ELF-1 (cell line): ENCODE measurements at places on chromosomes 2 and 18.

DNA sequence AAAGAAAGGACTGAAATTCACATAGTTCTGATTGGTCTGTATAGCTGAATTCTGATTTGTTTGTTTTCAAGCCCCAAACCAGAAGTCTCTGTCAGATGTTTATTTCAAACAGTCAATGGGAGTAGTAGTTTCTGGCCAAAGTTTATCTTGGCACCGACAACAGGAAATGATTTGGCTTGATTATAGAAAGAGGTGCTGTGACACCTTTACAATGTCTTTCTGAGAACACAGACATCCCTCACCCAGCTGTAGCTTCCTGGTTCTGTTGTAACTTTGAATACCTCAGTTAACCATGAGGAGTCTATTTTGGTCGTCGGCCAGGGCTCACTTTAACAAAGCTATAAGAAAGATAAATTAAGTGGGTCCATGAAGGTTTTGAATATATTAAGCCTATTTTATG is 545.0 kb upstream of the ZNF804A start:
- DNase-seq, result no peak

DNA sequence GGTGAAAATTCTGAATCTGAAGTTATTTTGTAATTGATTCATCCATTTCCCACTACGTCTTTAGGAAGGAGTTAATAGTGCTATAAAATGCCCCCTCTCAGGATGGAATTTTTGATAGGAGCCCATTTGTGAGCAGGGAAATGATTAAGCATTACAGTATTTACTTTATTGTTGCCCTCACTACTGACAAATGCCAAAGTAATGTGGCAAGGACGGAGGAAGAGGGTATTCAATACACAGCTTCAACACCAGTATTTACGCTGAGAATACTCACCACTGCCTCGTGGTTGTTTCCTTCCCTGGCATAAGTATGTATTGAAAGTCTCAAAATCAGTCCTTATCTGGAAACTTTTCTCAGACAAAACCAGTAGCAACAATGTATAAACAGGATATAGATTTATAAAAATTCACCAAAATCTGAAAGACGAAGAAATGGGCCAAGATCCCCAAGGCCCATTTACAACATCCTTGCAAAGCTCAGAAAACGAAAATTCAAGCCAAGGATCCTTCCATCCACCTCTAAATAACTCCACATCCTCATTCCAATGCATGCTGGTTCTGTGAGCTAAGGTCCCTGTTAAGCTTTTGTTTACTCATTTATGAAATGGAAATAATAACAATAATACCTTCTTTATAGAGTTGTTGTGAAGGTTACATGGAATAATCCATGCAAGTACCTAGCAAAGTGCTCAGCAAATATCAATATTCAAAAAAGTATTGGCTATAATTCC is 29.3 kb downstream of the FEZ2 start:
- DNase-seq, result no peak

DNA sequence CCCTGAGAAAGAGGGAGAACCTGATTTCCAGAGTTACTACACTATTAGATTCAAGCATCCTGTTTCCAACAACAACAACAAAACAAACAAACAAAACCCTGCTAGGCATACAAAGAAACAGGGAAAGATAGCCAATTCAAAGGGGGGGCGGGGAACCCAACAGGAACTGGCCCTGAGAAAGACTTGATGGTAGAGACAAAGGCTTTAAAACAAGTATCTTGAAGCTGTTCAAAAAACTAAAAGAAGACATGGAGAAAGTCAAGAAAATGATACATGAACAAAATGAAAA is 147.1 kb downstream of the THADA start:
- peak; percentile 63 for DNase-seq

DNA sequence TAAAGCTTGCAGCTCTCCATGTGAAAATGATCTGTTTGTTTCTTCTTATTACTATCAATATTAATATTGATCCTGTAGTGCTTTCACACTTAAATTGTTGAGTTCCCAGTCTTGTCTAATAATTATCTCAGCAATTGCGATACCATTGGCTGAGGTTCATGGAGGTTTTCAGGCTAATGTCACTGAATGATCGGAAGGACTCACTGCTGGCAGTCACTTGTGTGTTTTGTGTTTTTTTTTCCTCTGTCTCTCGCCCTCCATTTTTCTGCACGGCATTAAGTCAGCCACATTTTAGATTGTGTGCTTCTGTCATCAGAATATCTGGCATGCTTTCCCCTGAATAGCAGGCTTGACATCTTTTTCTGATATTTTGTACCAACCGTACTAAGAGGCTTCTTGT is 43.7 kb downstream of the AGAP1 start:
- DNase-seq, result no peak

DNA sequence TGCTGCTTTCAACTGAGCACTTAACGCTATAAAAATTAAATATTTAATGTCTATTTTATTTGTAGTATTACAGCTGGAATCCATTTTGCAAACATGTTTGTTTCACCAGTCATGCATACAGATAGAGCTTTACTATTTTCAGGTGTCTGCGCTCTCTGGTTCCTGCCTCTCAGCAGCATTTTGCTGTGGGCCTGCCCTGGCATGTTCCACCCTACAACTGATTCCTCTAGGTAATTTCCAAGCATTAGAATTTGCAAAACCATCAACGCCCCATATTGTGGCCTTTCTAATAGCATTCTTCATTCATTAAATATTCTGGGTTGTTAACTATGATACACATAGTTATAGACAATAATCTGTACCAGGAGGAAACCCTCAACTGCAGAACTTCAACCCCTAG is 266.4 kb upstream of the DLGAP1 start:
- DNase-seq, result no peak

DNA sequence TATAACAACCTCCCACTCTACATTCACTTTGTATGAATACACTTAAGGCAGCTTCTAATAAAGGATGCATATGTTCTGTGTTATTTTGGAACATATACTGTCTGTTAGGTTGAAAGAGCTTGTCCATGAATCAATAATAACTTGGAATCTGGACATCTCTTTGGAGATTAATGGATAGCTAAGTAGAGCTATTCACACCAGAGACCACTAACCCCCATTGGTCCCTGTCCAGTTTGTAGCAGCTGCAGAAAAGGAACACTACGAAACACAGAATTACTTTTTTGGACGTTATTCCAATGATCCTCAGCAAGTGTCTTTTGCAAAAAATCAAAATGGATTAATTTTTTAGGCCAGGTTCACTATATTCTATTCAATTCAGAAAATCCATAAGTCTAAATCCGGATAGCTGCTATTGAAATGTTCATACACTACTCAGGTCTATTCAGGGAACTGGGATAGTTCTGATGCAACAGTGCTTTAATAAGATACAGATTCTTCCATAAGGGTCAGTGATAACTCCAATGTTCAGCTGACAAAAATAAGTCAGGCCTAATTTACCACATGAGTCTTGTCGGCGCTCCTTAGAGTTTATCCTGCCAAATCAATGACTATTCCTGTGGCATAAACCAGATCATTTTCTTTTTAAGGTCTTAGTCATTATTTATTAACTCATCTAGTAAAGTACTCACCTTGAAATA is 44.2 kb downstream of the NRXN1 start:
- DNase-seq, result no peak

GRCh38 chr2:24763843-24764242 is 29.3 kb downstream of the PTRHD1 start:
- DNase-seq, result no peak

GRCh38 chr2:127142663-127143630 is 36.0 kb upstream of the BIN1 start:
- peak; percentile 40 for DNase-seq

DNA sequence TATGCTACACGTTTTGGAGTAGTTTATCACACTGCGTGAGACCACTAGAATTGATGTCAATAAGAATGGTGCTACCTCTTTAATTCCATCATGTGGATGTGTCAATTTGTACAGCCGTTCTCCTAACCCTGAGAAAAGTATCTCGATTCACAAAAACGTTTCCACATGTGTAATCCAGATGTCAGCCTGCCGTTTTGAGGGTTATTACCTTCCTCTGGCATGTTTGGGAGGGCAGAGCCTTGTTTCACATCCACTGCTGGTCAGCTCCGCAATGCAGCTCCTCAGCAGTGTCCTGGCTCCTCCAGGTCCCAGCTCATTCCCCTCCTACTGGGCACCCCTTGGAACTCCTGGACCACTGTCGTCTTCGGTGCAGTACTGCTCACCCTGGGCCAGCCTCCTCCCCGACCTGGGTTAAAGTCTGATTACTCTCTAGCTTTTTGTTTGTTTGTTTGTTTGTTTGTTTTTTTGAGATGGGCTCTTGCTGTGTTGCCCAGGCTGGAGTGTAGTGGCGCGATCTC is 34.6 kb downstream of the COPS7B start:
- no peak for DNase-seq

GRCh38 chr2:7692657-7693161 is 775.5 kb downstream of the RNF144A start:
- no peak for DNase-seq

DNA sequence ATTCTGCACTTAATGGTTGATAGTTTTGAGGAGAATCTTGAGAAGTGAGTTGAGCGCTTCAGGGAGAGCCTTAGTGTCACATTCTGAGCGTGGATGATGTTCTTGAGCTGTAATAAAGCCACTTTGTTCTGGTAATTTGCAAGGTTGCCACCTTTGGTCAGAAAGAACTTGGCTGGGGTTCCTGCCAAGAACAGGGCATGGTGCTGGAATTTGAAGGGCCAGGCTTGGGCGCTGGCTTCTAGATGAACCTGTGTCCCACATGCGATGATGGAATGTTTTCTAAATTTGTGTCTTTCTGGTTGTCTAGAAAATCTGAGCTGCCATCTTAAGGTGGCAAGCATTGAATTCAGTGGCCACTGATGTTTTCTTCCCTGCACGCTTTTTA is 124.1 kb upstream of the EML6 start:
- DNase-seq, result no peak

DNA sequence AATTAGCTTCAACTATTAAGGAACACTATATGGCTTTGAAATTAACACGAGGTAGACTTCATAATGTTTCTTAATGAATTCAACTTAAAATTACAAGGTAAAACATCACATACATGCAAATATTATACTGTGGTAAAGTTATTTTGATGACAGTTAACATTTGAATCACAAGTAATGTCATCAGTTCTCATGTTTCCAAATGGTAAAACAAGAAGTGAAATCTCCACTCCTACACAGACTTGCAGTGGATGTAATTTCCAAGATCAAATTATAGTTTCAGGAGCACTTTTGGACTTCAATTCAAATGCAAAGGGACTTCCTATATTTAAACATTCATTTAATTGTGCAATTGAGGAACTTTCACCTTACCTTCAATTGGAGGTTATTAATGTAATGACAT is 39.1 kb downstream of the C18orf54 start:
- no peak for DNase-seq

DNA sequence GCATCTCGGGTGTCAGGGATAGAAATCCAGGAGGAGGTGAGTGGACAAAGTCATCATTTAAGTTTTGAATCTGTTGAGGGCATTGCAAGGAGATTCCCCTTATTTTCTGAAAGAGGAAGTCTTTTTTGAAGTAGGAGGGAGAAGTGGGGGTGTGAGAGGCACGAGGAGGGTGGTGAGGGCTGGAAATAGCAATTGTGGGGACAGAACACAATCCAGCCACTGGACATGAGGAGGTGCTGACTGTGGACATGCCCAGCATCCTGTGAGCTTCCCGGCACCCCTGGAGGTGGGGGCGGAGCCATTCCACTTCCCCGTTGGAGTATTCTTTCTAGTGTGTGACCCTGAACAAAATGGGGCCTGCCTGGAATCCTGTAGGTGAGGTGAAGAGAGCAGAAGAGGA is 310.7 kb upstream of the EPAS1 start:
- no peak for DNase-seq

DNA sequence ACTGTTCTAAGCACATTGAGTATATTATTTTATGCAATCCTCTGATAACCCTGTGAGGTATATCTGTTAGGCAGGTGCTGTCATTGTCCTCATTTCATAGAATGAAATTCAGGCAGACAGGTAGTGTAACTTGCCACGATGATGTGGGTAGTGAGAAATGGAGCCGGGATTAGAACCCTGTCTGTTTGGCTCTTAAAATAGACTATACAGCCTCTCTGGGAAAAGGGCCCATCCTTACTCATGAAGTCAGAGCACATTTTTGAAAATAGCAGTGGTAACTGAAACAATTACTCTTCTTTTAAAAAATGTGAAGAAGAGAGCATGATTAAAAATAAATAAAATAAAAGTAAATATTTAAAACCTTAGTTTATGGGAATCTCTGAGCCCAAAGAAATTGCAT is 23.0 kb downstream of the FAM171B start:
- DNase-seq, result no peak

GRCh38 chr2:113602869-113603466 is 24.1 kb upstream of the RABL2A start:
- DNase-seq, result no peak

- DNase-seq, result peak; percentile 85
These were observed 38.7 kb downstream of the PKDCC start for GRCh38 chr2:42086500-42086953.

GRCh38 chr2:99821572-99821971 is 320.8 kb downstream of the AFF3 start:
- peak; percentile 7 for DNase-seq

- peak; percentile 14 for DNase-seq
These were observed 1.3 kb downstream of the CCDC68 start for GRCh38 chr18:54957996-54958395.

DNA sequence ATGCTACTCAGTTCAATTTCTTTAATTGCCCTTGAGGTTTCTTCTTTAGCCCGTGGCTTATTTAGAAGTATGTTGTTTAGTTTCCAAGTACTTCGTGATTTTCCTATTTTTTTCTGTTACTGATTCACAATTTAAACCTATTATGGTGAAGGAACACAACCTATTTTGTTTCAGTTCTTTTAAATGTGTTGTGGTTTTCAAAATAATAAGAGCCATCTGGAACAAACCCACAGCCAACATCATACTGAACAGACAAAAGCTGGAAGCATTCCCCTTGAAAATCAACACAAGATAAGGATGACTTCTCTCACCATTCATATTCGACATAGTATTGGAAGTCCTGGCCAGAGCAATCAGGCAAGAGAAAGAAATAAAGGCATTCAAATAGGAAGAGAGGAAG is 155.2 kb downstream of the GALNT1 start:
- no peak for DNase-seq

GRCh38 chr2:116537811-116538210 is 1276.7 kb upstream of the DDX18 start:
- no peak for DNase-seq

- no peak for DNase-seq
These were observed 248.0 kb upstream of the SOX11 start for GRCh38 chr2:5444168-5444567.

GRCh38 chr2:176865336-176865735 is 347.3 kb upstream of the HNRNPA3 start:
- DNase-seq, result no peak

DNA sequence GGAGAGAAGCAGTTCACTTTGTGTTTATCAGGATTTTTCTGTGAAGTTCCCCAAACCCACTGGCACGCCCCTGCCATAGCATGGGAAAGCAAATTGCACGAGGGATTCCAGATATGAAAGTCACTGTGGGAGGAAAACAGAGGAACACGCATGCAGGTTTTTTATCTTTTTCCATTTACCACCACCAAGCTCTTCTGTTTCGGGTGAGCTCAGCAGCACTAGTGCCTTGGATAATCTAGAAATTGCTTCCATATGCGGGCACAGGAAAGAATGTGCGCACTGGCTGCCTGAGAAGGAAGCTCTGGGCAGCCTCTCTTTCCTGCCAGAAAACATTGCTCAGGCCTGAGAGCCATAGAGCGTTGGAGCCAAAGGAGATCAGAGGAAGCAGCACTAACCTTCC is 65.9 kb upstream of the WIPF1 start:
- DNase-seq, result no peak
